ENCODE measurements at places on chromosomes 11 and 22. TPM values are rescaled to one million over a fixed set of nuclear protein-coding genes. Genes with fewer than 3 reads are reported as not detected.

DNA sequence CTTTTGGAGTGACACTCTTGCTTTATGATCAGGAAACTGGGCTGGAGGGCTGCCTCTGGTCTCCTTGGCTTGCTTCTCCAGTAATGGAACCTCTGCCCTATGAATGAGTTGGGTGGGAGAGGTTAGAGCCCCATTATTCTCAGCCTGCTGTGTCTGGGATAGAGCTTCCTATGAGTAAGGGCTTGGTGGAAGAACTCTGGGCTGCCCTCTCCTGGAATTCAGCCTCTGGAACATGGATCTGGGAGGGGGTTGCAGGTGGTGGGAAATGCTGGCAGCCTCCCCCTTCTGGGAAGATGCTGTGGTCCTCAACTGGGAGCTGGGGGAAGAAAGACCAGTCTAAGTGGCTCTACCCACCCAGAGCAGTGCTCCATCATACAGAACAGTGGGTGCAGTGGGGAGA lies 81.8 kb upstream of the SYN3 start:
- H3K4me1 ChIP-seq, result no peaks in the 10 kb centered on the region
- DNase-seq, result no peak
- no peaks in the 10 kb centered on the region for H3K27me3 ChIP-seq
- no peak overlapping the region for H3K4me3 ChIP-seq

- DNase-seq, result peak; percentile 57
- H3K27ac ChIP-seq, result peak overlapping the region; percentile 38
- H3K4me1 ChIP-seq, result peaks cover 23% of the 10 kb centered on the region
- no peaks in the 10 kb centered on the region for H3K27me3 ChIP-seq
- no peak overlapping the region for H3K4me3 ChIP-seq
- peaks cover 24% of the 10 kb centered on the region for H3K36me3 ChIP-seq
Measured at GRCh38 chr22:20128902-20129746, 2.5 kb upstream of the ZDHHC8 start.

DNA sequence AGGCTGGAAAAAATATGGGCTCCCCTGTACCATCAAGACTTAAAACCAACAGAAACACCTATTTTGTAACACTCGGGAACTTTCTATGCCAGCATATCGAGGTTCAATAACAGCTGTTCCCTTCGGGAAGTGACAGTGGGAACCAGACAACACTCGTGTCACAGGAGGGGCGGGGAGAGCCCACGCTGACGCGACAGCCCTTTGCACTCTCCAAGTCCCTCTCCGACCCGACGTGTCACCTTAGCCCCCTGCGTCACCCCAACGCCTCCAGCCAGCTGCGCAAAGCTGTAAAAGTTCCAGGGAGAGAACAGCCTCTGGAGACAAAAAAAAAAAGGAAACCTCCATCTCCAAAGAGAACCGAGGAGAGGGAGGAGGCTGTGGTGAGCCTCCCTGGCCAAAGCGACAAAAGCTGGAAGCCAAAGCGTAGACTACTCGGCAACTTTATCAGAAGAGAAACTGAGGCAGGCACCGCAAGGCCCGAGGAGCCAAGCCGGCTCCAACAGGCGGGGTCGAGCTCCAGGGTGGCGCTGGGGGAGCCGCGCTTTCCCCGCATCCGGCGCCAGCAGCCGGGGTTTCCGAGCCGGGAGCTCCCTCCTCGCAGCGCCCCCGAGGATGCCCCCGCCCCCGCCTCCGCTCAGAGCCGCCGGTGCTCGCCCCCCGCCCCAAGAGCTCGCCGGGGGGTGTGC lies 751 bp downstream of the ARFGAP3 start:
- peak; percentile 37 for DNase-seq
- H3K4me3 ChIP-seq, result peak overlapping the region; percentile 74
- H3K27ac ChIP-seq, result peak overlapping the region; percentile 90
- no peaks in the 10 kb centered on the region for H3K36me3 ChIP-seq
- H3K27me3 ChIP-seq, result no peaks in the 10 kb centered on the region
- H3K4me1 ChIP-seq, result peaks cover 19% of the 10 kb centered on the region

DNA sequence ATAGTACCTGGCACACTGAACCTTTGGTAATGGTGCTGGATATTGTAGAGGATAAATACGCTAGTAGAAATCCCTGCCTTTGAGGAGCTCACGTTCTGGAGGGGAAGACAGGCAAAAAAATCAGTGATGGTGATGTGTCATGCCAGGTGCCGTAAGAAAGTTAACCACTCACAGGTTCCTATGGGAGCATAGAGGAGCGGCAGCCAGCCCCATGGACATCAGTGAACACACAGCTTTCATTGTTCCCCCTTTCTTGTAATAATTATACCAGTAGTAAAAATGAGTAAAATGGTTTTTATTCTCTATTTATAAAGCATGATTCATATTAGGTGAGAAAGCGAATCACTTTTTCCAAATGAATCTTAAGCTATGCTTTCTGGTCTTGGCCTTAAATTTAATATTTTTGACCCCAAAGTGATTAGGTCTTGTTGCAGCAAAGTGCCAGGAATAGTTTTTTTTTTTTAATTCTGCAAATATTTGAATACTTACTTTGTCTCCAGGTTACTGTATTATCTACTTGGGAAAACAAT lies 57.9 kb downstream of the UVRAG start:
- no peak overlapping the region for H3K4me3 ChIP-seq
- H3K4me1 ChIP-seq, result no peaks in the 10 kb centered on the region
- H3K27ac ChIP-seq, result no peak overlapping the region
- no peaks in the 10 kb centered on the region for H3K27me3 ChIP-seq
- no peaks in the 10 kb centered on the region for H3K36me3 ChIP-seq
- DNase-seq, result no peak

DNA sequence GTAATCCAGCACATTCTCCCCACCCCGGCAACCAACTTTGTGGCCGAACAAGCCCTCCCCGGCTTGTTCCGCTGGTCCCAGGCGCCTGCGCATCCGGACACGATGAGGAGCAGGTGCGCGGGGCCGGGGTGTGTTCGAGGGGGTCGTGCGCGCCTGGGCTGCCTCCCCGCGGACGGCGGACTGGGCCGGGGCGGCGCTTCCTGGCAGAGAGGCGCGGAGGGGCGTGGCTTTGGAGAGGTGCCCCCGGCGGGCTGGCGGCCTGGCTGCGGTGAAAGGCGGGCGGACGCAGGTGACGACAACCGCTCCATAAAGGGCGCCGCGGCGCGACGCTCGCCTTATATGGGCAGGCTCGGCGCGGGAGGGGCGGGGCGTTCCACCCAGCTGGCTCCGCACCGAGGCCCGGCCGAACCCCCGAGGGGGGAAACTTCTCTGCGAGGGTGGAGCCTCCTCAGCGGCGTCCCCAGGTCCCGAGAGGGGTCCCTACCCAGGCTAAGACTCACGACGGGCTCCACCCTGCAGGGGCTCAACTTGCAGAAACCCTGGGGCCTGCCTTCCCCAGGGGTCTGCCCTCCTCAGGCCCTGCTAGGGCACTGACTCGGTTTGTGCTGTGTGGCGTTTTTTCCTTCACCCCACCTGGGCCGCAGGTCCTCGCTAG lies 26.4 kb downstream of the TXN2 start:
- DNase-seq, result peak; percentile 99
- H3K36me3 ChIP-seq, result no peaks in the 10 kb centered on the region
- H3K4me1 ChIP-seq, result peaks cover 53% of the 10 kb centered on the region
- H3K4me3 ChIP-seq, result peak overlapping the region; percentile 73

- no peak for DNase-seq
- no peaks in the 10 kb centered on the region for H3K36me3 ChIP-seq
- H3K27ac ChIP-seq, result no peak overlapping the region
- no peaks in the 10 kb centered on the region for H3K4me1 ChIP-seq
- no peak overlapping the region for H3K4me3 ChIP-seq
- no peaks in the 10 kb centered on the region for H3K27me3 ChIP-seq
Measured at GRCh38 chr22:45547731-45548130, 45.0 kb downstream of the FBLN1 start.

DNA sequence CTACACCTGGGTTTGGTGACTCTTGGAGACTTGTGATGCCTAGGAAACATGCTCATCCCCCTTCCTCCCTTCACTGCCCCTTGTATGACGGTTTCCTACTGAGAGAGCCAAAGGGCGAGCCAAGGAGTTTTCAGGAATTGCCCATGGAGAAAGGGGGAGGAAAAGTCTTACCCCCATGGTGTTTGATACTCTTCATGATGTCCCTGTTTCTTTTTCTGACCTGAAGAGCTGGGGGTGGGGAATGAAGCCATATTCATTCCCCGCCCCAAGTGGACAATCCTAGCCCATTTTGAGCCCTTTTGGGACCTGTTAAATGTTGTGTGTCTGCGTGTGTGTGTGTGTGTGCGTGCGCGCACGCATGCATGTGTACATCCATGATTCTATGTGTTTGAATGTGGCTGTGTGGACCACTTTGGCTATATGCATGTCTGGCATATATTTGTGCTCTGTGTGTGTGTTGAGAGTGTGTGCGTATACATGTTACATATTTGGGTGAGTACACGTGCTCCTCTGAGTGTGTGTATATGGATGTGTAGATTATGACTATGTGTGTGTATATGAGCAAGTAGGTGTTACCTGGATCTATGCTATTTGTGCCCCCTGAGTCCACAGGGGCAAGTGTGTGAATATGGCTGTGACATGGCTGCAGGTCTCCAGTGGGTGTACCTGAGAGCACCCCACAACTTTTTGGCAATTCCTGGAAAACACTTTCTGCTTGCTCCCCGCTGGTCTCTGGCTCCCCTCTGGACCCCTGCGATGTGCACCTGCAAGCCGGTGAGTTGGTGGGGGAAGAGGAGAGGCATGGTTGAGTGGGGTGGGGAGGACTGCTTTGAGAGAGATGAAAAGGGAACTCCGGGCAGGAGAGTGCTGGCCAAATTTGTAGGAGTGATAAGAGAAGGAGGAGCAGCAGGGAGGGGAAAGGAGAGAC lies 24.6 kb downstream of the OTOG start:
- H3K36me3 ChIP-seq, result no peaks in the 10 kb centered on the region
- no peaks in the 10 kb centered on the region for H3K4me1 ChIP-seq
- no peak for DNase-seq
- H3K4me3 ChIP-seq, result no peak overlapping the region
- H3K27me3 ChIP-seq, result no peaks in the 10 kb centered on the region

- H3K27ac ChIP-seq, result no peak overlapping the region
- H3K36me3 ChIP-seq, result no peaks in the 10 kb centered on the region
- DNase-seq, result no peak
- no peak overlapping the region for H3K4me3 ChIP-seq
- H3K4me1 ChIP-seq, result no peaks in the 10 kb centered on the region
- peaks cover 3% of the 10 kb centered on the region for H3K27me3 ChIP-seq
Measured at GRCh38 chr11:116413301-116414242, 359.2 kb downstream of the BUD13 start.

GRCh38 chr22:29314537-29315285 lies 786 bp downstream of the RASL10A start:
- DNase-seq, result no peak
- H3K27ac ChIP-seq, result no peak overlapping the region
- H3K4me1 ChIP-seq, result peaks cover 21% of the 10 kb centered on the region
- H3K36me3 ChIP-seq, result no peaks in the 10 kb centered on the region

GRCh38 chr11:104324276-104324675 lies 160.3 kb upstream of the PDGFD start:
- no peak overlapping the region for H3K4me3 ChIP-seq
- no peaks in the 10 kb centered on the region for H3K27me3 ChIP-seq
- H3K36me3 ChIP-seq, result no peaks in the 10 kb centered on the region

- H3K27me3 ChIP-seq, result no peaks in the 10 kb centered on the region
- H3K27ac ChIP-seq, result no peak overlapping the region
- H3K4me3 ChIP-seq, result no peak overlapping the region
- H3K36me3 ChIP-seq, result no peaks in the 10 kb centered on the region
- H3K4me1 ChIP-seq, result no peaks in the 10 kb centered on the region
- DNase-seq, result peak; percentile 14
Measured at GRCh38 chr11:127624306-127624856, 623.8 kb upstream of the KIRREL3 start.

GRCh38 chr11:36006556-36006955 lies 62.7 kb downstream of the LDLRAD3 start:
- DNase-seq, result no peak
- no peak overlapping the region for H3K27ac ChIP-seq
- H3K36me3 ChIP-seq, result no peaks in the 10 kb centered on the region
- no peaks in the 10 kb centered on the region for H3K4me1 ChIP-seq

DNA sequence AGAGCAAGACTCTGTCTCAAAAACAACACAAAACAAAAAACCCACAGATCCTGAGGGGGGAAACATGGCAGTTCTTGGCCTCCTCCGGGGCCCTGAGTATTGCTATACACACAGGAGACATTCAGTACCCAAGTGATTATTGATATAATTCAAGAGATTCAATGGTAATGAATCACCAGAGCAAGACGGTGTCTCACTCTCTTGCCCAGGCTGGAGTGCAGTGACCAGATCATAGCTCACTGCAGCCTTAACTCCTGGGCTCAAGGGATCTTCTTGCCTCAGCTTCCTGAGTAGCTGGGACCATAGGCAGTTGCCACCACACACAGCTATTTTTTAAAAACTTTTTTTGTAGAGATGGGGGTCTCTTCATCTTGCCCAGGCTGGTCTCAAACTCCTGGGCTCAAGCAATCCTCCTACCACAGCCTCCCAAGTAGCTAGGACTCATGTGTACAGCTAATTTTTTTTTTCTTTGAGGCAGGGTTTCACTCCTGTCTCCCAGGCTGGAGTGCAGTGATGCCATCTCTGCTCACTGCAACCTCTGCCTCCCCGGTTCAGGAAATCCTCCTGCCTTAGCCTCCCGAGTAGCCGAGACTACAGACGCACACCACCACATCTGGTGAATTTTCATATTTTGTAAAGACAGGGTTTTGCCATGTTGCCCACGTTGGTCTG lies 21.8 kb upstream of the PIK3C2A start:
- DNase-seq, result no peak
- no peaks in the 10 kb centered on the region for H3K36me3 ChIP-seq
- no peaks in the 10 kb centered on the region for H3K4me1 ChIP-seq
- peaks cover 3% of the 10 kb centered on the region for H3K27me3 ChIP-seq

DNA sequence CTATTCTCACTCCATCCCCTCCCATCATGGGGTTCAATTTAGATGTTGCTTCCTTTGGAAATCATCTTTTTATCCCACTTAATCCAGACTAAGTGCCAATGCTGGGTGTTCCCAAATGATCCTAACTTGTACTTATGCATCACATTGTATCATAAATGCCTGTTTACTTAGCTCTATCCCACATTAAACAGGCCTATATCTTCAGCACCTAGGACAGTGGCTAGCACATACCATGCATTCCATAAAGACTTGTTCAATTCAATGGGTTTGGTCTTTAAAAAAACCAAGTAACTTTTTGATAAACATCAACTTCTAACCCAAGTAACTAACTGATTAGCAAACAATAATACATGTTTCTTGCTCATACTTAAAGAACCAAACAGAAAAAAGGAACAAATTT lies 40.6 kb downstream of the RSF1 start:
- no peak for DNase-seq
- H3K4me1 ChIP-seq, result no peaks in the 10 kb centered on the region
- H3K27me3 ChIP-seq, result no peaks in the 10 kb centered on the region
- no peak overlapping the region for H3K27ac ChIP-seq
- no peak overlapping the region for H3K4me3 ChIP-seq

- DNase-seq, result no peak
- no peak overlapping the region for H3K27ac ChIP-seq
- H3K27me3 ChIP-seq, result no peaks in the 10 kb centered on the region
- H3K36me3 ChIP-seq, result peaks cover 91% of the 10 kb centered on the region
- H3K4me3 ChIP-seq, result no peak overlapping the region
- H3K4me1 ChIP-seq, result no peaks in the 10 kb centered on the region
Measured at GRCh38 chr22:31818481-31819392, 64.9 kb downstream of the DEPDC5 start.

GRCh38 chr22:33886696-33887095 lies 33.6 kb downstream of the LARGE1 start:
- no peak overlapping the region for H3K27ac ChIP-seq
- no peak overlapping the region for H3K4me3 ChIP-seq
- H3K4me1 ChIP-seq, result no peaks in the 10 kb centered on the region
- H3K27me3 ChIP-seq, result no peaks in the 10 kb centered on the region
- no peak for DNase-seq

PDGFD gene
- not detected for polyA plus RNA-seq

VPREB3 gene
- not detected for polyA plus RNA-seq

SAA4 gene
- not detected for polyA plus RNA-seq

ASRGL1 gene
- polyA plus RNA-seq, result not detected

HINFP gene
- polyA plus RNA-seq, result 18.1 TPM

GAS2 gene
- polyA plus RNA-seq, result 3.2 TPM

GGTLC2 gene
- polyA plus RNA-seq, result not detected

KBTBD3 gene
- 12.5 TPM for polyA plus RNA-seq
